ENCODE measurements at places on chromosomes 6 and 20.

DNA sequence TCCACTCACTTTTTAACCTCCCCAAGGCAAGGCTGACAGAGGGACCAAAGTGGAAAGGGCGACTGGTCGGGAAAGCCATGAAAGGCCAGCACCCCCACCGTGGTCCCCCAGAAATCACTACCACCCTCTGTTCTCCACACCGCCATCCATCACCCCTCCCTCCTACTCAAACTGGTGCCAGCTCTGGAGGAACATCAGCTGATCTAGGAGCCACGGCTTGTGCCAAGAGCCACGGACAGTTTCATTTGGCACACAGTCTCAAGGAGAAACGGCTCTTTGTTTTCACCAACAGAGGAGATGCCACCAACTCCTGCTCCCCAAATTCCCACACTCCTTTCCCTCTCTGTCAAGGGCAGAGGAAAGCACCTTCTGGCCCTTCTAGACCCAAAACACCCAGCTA is 26.0 kb downstream of the TBC1D7 start:
- DNase-seq = no peak

- DNase-seq = peak; percentile 19
Observed at GRCh38 chr20:33568868-33569801, 79.2 kb downstream of the CBFA2T2 start.

GRCh38 chr20:38252292-38253288 is 7.9 kb downstream of the KIAA1755 start:
- no peak for DNase-seq

DNA sequence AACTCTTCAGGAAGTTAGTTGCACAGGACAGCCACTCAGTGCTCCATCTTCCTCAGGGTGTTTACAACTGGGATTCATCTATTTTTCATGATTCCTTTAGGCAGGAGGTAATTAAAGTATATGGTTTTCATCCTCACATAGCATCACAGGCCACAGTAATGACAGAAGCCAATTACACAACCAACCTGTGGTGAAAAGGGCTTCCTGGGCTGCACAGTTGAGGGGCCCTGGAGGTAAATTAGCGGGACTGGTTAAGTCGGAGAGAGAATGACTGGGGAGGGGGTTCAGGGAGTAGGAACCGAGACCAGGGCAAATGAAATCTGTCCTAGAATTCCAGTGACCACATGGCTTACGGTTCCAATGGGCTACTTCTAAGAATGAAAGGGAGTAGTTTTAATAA is 37.0 kb downstream of the BAK1 start:
- DNase-seq = no peak

DNA sequence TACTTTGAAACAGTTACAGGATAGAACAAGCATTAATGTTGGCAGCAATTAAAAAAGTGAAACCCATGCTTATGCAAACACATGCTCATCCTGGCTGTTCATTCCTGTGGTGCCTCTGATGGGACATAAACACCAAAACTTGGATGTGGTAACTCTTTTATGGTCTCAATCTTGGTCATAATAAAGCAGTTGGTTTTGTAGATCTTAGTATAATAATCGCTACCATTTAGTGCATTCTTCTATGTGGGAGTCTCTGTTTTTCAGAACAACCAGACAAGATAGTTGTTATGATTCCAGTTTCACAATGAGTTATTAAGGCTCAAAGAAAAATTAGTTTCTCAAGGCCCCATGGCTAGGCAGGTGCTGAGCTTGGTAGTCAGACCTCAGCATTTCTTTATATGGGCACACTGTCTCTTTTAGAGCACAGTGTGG is 184.0 kb downstream of the UTRN start:
- no peak for DNase-seq

- peak; percentile 74 for DNase-seq
Observed at GRCh38 chr6:13916230-13916944, 8.4 kb upstream of the RNF182 start.

DNA sequence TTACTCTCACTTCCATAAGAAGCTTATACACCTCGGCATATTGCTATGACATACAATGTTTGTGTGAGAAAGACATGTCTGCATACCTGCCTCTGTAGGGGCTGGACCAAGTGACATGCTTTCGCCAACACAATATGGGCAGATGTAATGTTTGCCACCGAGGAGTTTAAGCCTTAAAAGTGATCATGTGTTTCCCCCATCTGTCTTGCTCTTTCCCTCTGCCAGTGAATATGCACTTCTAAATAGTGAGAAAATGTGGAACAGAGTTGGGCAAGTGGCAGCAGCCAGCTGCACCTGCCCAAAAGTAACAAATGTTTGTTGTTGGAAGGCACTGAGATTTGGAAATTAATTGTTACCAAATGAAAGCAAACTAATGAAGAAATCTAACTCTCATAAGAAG is 274.8 kb upstream of the BTBD3 start:
- DNase-seq = no peak

GRCh38 chr6:31070711-31071197 is 41.6 kb downstream of the C6orf15 start:
- peak; percentile 75 for DNase-seq

DNA sequence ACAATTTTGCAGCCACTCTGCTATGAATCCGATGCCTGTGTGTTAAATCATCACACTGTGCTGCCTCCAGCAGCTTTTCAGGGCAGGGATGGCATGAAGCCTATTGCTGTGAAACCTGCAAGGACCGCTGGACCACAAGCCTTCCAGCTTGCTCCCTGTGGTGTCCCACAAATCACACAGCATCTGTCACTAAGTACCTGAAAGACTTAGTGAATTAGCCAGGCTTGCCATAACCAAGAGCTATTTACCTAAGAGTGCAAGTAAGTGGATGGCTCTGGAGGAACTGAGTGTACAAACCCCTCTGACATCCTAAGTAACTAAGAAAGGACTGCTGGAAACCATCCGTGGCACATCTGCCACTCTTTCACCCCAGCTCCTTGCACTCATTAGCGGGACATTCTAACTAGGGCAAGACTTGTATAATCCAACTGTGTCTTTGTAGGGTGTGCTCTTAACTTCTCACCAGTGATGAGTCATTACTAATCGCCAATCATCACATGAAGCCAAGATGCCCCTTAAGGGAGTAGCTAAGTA is 34.7 kb downstream of the FOXQ1 start:
- DNase-seq = peak; percentile 12

DNA sequence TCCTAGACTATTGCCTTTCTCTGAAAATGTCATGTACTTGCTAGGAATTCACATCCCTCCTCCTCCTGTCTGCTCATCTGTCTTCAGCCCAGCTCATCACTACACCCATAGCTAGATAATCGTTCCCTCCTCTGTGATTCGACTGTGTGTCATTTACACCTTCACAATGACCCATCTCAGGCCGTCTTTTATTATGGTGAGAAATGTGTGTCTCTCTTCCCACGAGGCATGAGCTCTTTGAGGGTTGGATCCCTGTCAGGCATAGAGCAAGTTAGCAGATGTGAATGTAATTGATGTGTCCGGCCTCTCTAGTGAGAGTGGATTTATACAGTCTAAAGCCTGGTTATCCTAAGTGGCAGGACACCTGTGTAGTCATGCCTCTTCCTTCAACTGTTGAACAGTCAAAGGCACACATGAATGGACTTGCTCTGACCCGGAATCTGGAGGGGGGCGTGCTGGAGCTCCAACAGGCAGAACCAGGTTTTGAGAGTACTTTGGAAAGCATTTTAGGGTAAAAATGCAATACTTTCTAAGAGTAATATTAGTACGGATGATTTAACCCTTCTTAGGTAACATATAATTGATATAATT is 182.1 kb downstream of the UTRN start:
- DNase-seq = no peak

- DNase-seq = no peak
Observed at GRCh38 chr6:5088780-5089179, 3.6 kb downstream of the PPP1R3G start.

DNA sequence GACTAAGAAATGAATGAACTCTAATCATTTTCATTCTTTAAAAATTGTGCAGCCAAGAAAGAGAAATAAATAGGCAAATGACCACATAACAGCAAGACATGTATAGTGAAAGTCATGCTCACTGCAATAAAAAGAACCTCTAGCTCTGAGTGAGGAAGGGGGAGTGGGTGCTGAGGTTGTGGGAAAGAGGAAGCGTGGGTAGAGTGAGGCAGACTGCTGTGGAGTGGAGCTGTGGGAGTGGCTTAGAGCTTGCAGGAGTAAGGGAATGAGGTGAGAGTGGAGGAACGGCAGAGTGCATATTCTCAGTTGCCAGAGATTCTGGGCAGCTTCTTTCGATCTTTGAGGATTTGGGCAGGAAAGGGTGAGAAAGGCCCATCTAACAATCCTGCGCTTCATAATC is 10.4 kb downstream of the DEFB129 start:
- no peak for DNase-seq

DNA sequence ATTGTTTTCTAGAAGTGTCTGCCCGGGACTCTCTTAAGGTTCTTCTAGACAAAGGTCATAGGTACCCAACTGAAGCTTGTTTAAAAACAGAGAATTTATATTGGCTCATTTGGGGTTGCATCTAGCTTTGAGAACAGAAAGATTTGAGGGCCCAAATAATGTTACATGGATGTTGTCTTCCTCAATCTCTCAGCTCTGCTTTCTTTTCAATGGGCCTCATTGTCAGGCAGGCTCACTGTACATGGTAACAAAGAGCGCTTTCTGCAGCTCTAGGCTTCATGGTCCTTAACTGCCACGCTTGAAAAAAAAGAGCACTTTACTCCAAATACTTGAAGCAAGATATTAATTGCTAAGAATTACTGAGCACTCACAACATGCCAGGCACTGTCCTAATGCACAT is 22.2 kb downstream of the NHLRC1 start:
- DNase-seq = no peak

DNA sequence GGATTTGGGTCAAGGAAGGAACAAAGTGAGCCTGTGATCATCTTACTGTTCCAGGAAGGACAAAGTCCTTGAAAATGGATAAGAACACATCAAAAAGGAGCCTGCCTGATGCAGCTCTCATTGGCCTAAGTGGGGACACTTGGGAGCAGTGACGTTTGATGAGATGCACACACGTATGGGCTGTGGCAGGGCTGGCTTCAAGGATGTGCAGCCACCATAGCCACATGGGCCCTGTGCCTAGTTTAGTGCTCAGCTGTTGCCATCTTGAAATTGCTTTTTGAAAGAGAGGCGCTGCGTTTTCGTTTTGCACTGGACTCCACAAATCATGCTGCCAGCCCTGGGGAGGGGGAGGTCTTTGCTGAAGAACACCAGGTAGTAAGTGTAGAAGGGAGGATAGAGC is 6.6 kb upstream of the NPEPL1 start:
- DNase-seq = no peak

GRCh38 chr20:41316051-41316450 is 1.5 kb downstream of the ZHX3 start:
- no peak for DNase-seq

DNA sequence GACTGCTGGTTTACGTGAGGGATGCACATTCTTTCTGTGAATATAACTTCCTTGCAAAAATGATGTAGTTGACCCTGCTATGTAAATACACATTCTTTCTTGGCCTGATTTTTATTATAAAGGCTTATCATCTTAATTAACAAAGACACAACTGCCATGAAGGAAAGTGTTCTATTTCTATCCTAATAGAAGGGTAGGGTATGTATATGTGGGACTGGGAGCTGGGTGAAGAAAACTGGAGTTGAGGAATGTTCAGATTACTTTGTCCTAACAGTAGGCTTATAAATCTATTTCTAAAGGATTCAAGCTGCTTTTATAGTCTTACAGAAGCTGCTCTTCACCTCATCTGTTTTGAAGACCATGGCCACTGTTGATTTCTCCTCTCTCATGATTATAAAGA is 76.5 kb upstream of the RGS17 start:
- no peak for DNase-seq

- DNase-seq = no peak
Observed at GRCh38 chr6:122400462-122401089, 1.1 kb downstream of the HSF2 start.

DNA sequence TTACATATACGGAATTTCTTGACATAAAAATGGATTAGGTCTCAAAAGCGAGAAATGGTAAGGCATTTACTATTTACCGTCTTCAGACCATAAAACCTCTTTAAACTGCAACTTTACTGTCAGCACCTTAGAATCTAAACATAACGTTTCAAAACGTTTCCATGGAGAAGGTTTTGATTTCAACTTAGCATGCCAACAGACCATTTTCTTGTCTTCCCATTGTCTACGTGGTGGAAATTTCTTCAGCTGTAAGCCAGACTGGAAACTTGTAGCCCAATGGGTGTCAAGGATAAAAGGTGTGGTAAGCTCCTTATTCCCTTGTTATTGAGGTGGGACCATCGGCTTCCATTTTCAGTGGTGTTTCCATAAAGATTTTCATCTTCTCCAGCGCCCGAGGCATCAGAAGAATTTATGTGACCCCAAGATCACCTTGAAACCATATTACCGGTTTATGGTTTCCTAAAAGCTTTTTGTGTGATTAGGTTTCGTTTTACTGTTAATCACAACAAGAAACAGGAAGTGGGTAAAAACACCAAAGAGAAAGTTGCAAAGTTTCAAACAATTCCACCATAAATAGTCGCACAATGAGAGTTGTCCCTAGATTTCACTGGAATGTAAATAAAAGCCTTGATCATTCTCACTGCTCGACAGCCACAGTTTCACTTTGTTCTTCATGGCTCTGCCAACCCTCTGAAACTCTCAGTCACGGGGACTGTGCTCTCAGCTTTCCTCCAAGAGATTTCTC is 63.0 kb upstream of the CD2AP start:
- DNase-seq = peak; percentile 29

GRCh38 chr6:107691062-107691751 is 132.9 kb downstream of the SCML4 start:
- peak; percentile 97 for DNase-seq

- DNase-seq = peak; percentile 75
Observed at GRCh38 chr20:63686492-63687321, 9.7 kb upstream of the TNFRSF6B start.

DNA sequence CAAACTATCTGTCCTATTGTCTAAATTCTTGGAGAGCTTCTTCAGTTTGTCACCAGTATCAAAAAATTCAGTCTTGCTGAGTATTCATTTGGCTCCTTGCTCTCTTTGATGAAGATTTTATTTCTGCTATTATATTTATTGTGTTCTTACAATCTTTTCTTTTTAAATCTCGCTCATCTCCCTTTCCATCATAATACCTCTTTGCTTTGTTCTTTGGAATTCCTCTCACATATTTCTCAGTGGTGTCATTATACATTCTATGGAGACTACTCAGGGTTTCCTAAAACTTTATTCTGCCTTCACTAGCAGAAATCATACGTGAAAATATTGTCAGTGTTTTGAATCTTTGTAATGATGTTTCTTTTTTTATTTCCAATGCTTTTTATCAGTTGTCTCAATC is 445.2 kb upstream of the ID4 start:
- peak; percentile 57 for DNase-seq

DNA sequence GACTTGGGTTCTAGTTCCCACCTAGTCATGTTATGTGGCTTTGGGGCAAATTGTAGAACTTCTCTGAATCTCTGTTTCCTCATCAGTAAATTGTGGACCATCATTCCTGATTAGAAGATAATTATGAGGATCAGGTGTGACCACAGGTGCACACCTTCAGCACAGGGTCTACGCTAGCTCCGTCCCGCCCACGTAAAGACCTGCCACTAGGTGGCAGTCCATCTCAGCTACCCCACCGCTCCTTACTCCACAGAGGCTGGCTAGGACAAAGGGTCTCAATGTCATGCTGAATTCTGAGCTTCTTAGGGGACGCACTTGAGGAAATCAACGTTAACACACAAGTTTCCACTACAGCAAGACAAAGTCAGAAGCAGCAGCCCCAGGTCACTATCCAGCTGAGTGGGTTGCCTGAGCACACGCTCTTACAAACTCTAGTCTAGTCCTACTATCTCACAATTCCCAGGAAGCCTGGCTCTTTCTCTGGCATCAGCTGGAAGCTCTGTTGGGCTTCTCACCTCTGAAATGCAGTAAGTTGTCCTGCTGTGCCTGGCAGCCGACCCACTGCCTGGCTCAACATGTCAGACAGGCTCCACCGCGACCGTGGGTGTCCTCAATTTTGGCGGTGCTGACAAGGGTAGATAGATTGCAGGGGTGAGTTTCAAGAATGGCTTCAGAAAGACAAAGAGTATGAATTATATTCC is 2.0 kb upstream of the PLCG1 start:
- peak; percentile 23 for DNase-seq

Data from fibroblast of skin of back (primary cell).